Stimulated activated CD8-positive, alpha-beta memory T cell treated with anti-CD3 and anti-CD28 coated beads, Interleukin-7, amount 100 ng/mL, for 1 hour (primary cell): ENCODE measurements at places on chromosomes 7 and 10.
A peak's percentile ranks its signal among the peaks of the same experiment; 100 is the strongest.

- no peak for DNase-seq
Observed at GRCh38 chr10:71201849-71202248, 10.5 kb upstream of the UNC5B start.

DNA sequence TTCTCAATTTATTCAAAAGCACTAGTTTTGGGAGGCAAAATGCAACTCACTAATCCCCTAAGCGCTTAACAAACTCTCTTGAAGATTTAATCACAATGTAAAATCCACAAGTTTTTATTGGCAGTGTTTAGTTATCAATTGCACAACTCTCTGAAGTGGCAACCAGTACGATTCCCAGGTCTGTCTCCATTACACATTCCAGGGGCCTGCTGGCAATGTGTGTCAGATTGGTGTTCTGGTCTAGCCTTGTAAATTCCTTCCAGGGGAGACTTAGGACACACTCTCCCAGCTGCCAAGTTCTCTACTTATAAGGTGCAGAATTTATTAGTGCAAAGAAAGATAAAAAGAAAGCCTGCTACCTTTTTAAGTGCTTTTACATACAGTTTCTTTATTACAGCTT, 164.7 kb upstream of the HPS1 start:
- no peak for DNase-seq

GRCh38 chr10:114309364-114309651, 70.3 kb downstream of the VWA2 start:
- no peak for DNase-seq

DNA sequence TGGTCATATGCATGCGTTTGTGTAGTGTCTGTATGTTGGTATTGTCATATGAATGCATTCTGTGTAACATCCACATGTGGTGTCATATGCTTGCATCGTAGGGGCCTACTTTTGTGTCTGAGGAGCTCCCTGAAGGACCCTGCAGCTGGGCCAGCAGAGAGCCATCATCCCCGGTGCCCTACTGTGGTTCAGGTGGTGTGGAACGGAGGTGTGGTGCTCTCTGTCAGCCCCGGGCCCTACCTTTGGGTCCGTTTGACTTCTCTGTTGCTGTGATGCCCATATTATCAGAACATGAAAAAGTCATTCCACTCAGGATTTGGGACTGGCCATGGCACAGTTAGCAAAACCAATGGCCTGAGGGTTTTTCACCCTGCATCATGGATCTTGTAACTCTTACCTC, 217.9 kb downstream of the ADARB2 start:
- no peak for DNase-seq

- DNase-seq, result no peak
Observed at GRCh38 chr7:74306004-74306729, 17.0 kb downstream of the CLIP2 start.

- DNase-seq, result no peak
Observed at GRCh38 chr10:60820093-60820754, 41.9 kb downstream of the CDK1 start.

DNA sequence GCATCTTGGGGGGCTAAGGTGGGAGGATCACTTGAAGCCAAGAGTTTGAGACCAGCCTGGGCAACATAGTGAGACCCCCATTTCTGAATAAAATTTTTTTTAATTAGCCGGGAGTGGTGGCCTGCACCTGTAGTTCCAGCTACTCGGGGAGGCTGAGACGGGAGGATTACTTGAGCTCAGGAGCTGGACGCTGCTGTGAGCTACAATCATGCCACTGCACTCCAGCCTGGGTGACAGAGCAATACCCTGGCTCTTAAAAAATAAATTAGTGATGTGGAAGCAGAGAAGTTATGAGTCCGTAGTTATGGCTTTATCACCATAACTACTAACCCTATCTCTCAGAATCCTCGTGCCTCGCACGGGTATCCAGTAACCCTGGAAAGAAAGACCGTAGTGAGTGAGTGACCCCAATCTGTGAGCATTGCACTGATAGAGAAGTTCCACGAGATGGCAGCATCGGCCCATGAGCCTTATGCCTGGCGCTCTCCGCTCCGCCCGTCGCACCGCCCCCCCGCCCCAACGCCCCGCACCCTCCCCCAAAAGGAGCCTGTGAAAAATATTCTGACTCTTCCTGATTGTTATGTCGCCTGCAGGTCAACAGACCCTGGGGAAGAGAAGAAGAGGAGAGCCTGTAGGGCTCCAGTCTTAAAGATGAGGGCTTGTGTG, 4.9 kb upstream of the SLC29A3 start:
- peak; percentile 35 for DNase-seq

DNA sequence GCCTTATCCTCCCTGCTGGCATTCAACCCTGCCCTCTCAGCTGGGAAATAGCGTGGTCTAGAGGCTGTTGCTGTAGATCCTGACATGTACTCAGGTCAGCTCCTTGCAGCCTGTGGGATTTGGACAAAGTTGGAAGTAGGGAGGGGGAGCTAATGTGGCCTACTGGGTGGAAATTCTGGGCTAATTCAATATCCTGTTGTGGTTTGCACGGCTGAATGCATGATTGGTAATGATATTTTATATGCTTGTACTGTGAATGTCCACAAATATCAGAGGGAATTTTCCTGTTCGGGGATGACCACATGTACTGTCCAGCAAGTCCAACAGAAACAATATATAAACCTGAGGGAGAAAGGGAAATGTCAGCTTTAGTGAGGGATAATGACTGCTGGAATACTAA, 22.1 kb upstream of the NPVF start:
- no peak for DNase-seq

GRCh38 chr10:36301139-36301538, 659.0 kb upstream of the FZD8 start:
- DNase-seq, result no peak

- DNase-seq, result no peak
Observed at GRCh38 chr7:158324397-158325360, 262.9 kb downstream of the PTPRN2 start.

- no peak for DNase-seq
Observed at GRCh38 chr10:127880557-127880956, 12.2 kb downstream of the CLRN3 start.

DNA sequence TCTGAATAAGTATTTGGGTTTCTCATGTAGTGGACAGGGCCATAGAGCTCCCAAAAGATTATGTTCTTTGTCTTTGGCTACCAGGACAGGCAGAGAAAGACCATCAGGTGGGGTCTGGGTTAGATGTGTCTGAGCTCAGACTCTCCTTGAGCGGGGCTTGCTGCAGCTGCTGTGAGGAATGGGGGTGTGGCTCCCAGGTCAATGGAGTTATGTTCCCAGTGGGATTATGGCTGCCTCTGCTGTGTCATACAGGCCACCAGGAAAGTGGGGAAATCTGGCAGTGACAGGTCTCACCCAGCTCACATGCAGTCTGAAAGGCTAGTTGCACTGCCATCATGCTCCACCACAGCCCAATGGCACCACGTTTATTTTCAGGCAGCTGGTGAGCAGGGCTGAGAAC, 97.0 kb upstream of the FERD3L start:
- no peak for DNase-seq

- DNase-seq, result no peak
Observed at GRCh38 chr7:149713061-149713730, 60.2 kb downstream of the ZNF467 start.

DNA sequence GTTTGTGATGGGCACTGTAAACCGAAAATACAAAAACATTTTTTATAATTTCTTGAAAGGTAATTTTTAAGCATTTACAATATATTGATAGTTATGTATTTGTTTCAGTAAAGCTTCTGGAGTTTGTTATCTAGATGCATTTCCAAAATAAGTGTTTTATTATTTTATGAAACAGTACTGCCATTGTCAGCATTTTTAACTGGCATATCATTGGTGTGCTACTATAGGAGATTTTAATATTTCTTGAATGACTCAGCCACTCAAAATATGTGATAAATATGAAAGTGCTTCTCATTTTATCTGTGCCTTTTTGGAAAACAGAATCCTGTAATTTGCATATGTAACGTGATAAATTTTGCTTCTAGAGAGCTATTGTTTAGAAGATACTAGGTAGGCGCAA, 97.9 kb downstream of the ANKIB1 start:
- DNase-seq, result no peak

- DNase-seq, result no peak
Observed at GRCh38 chr10:111151595-111152307, 74.9 kb downstream of the ADRA2A start.

DNA sequence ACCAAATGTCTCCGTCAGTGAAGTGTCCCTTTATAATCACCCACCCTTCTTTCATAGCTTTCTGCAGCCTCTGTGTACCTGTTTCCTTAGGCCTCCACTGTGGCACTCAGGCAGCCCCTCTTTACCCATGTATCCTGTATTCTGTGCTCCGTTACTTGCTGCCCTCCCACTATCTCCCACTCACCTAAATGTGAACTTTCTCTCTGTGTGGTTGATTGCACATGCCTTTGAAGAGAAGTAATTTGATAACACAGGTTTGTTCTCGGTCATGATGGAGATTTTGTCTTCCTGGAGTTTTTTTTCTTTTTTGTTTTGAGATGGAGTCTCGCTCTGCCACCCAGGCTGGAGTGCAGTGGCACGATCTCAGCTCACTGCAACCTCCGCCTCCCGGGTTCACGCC, 61.5 kb downstream of the REEP3 start:
- no peak for DNase-seq

DNA sequence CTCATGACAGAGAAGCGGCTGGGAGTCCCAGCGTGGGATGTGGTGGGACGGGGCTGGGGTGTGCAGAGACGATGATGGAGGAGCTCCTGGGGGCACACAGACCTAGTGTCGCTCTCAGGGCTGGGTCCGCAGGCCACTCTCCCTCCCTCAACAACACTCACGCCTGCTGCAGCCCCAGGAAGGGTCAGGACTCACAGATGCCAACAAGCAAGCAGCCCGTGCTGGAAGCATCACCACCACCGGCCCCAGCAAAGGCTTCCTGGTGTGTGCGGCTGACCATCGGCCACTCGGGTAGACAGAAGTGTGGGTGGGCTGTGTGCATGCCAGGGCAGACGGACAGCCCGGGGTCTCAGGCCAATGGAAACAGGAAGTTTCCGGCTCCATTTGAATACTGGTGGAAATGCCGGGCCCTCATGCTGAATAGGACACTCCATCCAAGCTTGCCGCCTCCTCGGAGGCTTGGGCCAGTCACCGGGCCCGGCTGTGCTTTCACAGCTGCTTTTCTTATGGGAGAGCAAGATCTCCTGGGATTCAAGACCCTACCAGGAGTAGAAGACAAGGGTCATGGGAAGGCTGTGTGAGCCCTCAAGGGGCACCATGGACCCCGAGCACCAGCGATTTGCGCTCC, 178.1 kb downstream of the ELFN1 start:
- DNase-seq, result no peak

DNA sequence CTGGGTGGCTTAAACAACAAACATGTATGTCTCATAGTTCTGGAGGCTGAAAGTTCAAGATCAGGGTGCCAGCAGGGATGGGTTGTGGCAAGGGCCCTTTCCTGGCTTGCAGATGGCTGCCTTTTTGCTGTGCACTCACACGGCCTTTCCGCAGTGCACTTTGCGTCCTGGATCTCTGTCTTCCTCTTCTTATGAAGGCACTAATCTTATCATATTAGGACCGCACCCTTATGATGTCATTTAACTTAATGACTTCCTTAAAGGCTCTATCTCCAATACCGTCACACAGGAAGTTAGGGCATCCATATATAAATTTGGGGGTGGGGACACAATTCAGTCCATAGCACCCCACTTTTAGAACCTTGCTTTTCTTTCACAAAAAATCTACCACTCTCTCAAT, 255.2 kb downstream of the SNX13 start:
- no peak for DNase-seq

GRCh38 chr10:51766423-51767102, 67.2 kb upstream of the CSTF2T start:
- no peak for DNase-seq

DNA sequence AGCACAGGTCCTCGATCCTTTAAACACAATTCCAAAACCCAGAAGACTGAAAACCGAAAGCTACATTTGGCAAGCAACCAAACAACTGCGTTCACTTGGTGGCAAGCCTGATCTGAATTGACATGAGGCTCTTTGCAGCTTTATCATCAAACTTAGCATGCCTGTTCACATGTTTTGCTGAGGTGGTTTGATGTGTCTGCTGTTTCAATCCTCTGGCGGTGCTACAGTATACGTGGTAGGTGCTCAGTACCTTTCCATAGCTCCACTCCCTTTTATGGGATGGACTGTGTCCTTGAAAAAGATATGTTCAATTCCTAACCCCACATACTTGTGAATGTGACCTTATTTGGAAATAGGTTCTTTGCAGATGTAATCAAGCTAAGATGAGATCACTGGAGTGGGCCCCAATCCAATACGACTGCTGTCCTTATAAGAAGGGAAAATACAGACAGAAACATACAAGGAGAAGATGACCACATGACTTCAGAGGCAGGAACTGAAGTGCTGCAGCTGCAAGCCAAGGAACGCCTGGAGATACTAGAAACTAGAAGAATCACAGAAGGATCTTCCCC, 33.4 kb downstream of the CCDC6 start:
- no peak for DNase-seq

DNA sequence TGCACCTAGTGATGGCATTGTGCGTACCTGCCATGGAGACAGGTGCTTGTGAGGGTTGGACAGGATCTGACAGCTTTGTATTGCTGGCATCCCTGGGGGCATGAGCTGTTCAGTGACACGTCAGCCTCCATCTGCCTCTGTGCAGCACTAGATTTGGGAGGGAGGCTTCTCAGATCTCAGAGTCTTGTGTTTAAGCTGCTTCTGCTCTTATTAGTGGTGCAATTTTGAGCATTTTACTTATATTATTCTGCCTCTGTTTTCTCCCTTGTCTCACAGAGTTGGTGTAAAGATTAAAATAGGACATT, 5.1 kb downstream of the ARHGAP22 start:
- DNase-seq, result no peak

DNA sequence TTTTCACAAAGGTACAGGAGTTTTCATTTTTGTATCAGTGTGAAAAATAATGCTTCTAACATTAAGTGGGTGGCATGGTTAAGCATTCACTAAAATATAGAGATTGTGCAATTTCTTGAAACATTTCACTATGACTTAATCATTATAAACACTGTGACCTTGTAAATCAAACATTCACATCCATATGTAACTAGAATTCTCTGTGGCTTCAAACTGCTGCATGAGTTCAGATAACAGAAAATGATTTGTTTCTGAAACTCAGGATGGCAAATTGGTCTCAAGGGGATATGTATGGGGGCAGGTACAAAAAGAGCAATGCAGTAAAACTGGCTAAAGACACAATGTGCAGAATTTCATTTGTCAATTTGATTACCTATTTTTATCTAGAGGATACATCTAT, 3.8 kb downstream of the FAM133B start:
- DNase-seq, result no peak

- no peak for DNase-seq
Observed at GRCh38 chr10:106991091-106991490, 173.4 kb downstream of the SORCS1 start.

GRCh38 chr7:152136686-152137085, 111.2 kb downstream of the GALNT11 start:
- no peak for DNase-seq

GRCh38 chr7:11332865-11333228, 359.2 kb downstream of the PHF14 start:
- DNase-seq, result no peak

DNA sequence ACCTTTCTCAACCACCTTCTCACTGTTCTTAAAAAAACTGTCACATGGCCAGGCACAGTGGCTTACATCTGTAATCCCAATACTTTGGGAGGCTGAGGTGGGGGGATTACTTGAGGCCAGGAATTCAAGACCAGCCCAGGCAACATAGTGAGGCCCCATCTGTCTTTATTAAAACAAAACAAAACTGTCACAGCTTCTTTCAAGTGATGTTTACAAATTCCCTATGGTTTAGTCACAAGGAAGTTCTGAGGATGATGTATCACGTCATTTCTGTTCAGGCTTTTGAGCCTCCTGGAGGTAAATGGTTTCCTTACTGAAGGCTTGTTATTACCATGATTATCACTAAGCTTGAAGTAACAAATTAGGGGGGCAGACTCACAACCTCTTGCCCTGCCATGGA, 186.2 kb downstream of the CFTR start:
- no peak for DNase-seq
